ENCODE measurements at places on chromosomes 2 and 18.

GRCh38 chr2:109448207-109448606 is 165.6 kb downstream of the SEPTIN10 start:
- DNase-seq: no peak

DNA sequence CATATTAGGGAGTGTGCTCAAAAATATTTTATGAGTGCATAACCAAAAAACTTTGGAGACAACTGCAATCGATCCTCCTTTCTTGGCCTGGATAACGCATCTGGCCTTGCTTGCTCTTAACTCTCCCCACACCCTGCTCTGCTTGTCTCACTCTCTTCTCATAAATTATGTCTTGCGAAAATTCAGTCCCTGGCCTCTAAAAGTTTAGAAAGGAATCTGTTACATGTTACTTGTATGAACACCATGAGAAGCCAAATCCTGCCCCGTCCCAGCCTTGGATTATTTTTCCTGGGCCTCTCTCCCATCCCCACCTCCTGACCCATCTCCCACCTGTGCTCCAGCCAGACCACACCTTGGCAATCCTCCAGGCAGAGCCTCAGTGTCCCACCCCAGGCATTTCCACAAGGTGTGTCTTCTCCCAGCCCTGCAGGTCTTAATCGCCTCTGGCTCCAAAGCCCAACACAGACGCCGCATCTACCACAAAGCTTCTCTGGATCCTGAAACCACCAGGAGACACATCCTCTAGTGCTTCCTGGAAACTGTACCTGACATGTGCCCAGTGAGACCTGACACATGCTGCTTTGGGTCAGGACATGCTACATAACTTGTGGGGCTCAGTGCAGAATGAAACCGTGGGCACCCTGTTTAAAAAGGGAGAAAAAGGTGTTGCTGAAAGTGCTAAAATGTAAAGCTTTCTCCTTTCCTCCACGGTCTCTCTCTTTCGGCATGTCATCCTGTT is 99.6 kb upstream of the ST3GAL5 start:
- no peak for DNase-seq

- no peak for DNase-seq
Measured at GRCh38 chr2:227147023-227147422, 17.0 kb downstream of the COL4A4 start.

DNA sequence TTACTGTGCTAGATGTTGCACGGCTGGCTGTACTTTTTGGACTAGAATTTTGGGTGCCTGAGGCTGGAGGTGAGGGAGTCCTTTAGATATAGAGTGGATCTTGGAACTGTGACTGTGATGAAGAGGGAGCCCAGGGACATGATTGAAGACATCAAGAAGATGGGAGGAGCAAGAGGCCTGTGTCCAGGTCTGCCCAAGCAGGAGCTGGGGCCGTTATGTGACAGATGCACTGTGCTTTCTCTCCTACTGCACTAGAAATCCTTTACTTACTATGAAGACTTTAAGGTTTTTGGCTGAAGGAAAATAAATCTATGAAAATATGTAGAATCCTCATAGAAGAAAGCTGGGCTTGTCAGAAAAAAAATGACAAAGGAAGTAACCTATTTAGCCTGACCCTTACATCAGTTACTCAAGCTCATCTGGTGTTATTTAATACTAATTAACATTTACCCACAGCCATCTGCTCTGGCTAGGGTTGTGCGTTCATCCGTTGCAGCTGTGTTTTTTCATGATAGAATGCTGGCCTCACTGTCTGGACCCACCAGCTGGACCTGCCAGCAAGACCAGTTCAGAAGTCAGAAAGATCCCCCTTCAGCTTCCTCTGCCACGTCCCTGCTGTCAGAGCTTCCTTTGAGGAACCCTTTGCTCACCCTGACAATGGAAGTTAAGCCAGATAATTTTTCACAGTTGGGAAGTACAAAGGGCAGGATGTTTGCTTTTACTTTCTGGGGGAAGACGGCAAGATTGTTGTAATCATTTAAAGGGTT is 16.7 kb downstream of the TSN start:
- DNase-seq: no peak

DNA sequence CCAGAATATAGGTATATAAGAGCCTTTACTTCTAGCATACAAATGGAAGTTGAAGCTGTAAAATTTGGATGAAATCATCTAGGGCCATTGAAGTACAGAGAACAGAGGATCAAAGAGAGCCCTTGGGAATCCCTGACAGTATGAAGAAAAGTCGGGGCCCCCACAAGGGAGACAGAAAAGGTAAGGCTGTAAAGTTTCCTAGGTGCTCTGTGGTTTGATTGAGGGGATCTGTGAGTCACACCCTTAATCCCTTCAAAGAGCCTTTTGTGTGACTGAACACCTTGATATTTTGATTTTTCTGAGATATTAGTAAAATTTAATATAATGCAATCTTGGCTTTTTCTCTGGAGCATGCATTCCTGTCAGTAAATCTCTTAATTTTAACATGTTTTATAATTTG is 961.7 kb upstream of the TMEFF2 start:
- no peak for DNase-seq

- DNase-seq: no peak
Measured at GRCh38 chr2:200695601-200696000, 109.8 kb downstream of the AOX1 start.

- no peak for DNase-seq
Measured at GRCh38 chr2:59250307-59250677, 1009.2 kb upstream of the FANCL start.

GRCh38 chr2:203732092-203732952 is 25.9 kb downstream of the CD28 start:
- no peak for DNase-seq

DNA sequence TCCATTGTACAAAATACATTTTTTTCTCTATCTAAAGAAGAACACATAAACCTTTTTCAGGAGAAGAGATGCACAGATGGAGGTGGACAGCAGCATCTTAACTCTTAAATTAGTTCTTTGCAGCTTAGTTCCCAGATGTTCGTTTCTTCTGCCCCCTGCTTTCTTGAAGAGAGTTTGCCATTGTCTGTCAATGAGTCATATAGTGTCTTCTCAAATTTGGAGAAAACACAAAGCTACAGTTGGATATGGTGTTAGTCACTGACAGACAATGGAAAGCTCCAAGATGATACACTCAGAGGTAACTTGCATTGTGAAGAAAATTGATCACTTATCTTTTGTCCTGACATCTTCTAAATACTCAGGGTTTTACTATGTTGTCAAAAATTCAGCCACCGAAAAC is 48.8 kb upstream of the TMEFF2 start:
- DNase-seq: no peak

DNA sequence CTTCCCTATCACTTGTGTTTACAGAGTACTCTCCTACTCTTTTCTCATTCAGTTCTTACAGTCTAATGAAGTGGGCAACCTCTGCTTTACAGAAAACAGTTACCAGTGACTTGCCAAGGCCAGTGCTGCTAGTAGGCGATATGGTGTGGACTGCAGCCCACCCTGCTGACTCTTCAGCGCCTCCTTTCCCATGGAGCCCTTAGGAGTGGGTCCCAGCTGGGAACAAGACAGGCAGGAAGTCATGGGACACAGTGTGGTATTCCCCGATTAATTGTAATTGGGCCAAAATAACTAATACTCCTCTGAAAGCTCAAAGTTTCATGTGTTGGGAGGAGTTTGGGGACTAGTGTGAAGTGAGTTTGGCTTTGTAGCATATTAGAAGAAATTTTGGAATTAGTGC is 120.1 kb upstream of the EML6 start:
- no peak for DNase-seq

DNA sequence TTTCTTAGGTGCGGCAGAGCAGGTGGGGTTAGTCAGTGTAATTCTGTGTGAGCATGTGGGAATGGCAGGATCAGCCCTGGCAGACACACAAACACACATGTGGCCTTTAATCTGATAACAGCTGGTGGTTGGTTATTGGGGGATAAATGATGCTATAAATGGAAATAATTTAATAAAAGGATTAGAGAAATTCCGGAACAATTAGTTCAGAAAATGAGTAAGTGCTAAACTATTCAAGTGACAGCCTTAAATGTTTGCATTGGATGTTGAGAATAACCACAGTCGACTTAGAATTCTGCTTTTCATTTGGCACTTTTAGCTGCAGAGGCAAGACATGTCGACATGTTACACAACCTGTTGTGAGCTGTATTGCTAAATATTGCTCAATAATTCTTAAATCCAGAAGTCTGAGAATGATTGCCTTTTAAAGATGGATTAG is 7.2 kb downstream of the SMYD1 start:
- DNase-seq: no peak

DNA sequence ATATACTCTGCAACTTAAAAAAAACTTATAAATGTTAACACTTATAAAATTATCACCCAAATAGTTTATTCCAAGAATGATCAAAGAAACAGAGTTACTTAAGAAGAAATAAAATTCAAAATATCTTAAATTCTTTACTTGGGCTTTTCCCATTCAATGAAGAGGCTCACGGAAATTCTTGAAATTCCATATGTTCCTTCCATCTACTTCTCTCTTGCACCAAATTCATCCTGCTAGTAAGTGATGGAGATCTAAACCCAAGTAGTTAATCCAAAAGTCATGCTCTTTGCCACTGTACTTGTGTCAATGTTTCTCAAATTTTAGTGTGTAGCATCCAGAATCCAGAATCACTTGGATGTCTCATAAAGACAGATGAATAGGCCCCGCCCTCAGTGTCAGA is 465.9 kb downstream of the TXNL1 start:
- DNase-seq: no peak

GRCh38 chr2:42495611-42496010 is 1.8 kb upstream of the KCNG3 start:
- no peak for DNase-seq

GRCh38 chr2:192578780-192579179 is 384.0 kb upstream of the TMEFF2 start:
- DNase-seq: no peak

GRCh38 chr2:41913311-41913710 is 134.5 kb upstream of the PKDCC start:
- no peak for DNase-seq

GRCh38 chr2:217047631-217048030 is 187.8 kb upstream of the TNP1 start:
- no peak for DNase-seq

GRCh38 chr2:195594919-195595694 is 61.9 kb upstream of the SLC39A10 start:
- DNase-seq: no peak

DNA sequence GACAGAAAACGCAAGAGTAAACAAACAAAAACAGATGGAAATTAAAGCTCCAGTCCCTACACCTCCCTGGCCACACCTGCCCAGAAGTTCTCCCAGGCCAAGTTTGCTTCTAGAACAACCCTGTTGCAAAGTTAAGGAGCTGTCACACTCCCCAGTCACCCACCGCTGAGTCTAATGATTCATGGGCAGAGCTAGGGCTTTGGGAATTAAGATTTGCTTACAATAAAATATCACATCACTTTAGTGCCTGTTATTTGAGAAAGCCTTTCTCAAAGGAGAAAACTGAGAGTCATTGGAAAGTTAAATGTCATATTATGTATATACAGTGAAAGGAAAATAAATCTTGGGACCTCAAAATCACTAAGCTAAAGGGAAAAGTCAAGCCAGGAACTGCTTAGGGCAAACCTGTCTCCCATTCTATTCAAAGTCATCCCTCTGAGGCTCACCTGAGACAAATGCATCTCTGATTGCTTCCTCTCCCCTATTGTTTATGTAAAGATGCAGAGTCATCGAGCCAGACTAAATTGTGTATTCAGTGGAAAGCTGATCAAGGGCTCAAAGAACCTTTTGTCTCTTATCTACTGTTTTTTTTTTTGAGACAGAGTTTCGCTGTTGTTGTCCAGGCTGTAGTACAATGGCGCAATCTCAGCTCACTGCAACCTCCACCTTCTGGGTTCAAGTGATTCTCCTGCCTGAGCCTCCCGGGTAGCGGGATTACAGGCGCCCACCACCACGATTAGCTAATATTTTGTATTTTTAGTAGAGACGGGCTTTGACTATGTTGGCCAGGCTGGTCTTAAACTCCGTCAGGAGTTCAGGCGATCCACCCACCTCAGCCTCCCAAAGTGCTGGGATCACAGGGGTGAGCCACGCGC is 2.8 kb downstream of the CRYGB start:
- no peak for DNase-seq

DNA sequence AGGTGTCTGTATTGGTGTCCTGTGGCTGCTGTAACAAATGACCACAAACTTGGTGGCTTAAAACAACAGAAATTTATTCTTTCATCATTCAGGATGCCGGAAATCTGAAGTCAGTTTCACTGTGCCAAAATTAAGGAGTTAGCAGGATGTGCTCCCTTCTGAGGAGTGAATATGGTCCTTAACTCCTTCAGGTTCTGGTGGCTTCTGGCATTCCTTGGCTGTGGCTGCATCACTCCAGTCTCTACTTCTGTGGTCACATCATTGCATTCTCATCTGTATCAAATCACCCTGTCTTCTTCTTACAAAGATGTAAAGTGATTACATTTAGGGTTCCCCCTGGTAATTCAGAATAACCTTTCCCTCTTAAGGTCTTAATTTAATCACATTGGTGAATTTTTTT is 12.6 kb downstream of the GPD2 start:
- no peak for DNase-seq

GRCh38 chr2:181231151-181231550 is 226.0 kb upstream of the ITGA4 start:
- DNase-seq: no peak

DNA sequence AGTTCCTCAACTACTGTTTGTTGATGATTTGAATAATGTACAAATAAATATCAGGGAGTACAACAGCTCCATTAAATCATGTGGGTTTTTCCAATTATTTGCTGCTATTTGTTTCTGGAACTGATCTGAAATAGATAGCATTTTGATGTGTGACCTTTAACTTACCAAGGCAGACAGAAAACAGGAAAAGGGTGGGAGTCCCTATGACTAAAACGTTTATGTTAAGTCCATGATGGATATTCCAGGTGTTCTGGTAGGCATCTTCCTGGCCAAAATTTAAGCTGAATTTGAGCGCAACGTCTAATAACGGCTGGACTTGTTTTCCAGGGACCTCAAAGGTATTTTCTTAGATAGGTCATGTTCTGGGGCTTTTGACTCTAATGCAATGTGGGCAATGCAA is 41.6 kb downstream of the WIPF1 start:
- DNase-seq: no peak
